Cortex of kidney (tissue), 1 donor: ENCODE measurements at places on chromosomes 3 and 15.

DNA sequence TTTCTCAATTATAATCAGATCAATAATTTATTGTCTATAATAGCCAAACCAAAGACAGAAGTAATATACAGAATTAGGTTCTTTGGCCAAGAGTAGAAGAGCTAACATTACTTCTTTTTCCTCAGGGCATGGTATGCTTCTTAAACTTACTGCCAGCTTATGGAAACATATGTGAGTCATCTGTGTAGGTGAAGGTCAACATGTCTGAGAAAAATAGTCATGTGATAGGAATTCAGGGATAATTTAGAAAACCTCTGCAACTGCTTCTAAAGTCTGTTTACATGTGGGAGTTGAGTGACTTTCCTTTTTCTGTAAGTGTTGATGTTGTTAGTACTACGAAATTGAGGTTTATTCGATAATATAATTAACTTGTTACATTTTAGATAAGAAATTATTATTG is 19.2 kb upstream of the MAP6D1 start:
- no peak for DNase-seq

GRCh38 chr3:105353485-105354161 is 13.1 kb upstream of the ALCAM start:
- DNase-seq = no peak

GRCh38 chr3:105823149-105823867 is 45.5 kb downstream of the CBLB start:
- no peak for DNase-seq

DNA sequence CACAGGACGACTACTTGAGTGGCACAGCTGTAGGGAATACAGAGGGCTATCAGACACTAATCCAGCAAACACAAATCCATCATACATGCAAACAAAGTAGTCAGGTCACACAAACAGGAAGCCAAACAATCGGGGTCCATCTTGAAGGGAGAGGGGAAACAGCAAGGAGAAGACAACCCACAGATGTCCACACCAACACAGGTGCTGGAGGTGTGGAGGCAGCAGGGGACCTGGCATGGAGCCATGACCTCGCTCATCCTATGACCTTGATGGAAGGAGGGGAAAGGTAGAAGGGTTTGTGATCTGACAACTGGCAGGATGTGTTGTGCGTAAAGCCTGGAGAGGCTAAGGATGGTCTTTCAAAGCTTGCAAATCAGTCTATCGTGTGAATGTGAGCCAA is 39.9 kb upstream of the SKOR1 start:
- DNase-seq = no peak

DNA sequence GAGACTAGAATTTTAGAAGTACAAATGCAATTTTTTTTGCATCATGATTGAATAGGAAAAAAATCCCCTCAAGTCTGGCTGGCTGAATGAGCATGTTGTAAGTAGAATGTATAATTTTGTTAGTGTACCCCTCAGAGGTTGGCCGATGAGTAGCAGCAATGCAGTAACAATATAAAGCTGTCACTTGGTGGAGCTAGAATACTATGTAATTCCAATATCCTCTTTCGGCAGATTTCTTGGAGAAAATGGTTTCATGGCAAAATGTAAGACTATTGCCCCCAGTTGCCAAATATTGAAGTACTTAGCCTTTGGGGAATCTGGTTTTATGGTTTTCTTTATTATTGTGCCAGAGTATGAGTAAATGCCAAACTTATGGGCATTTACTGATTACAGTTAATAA is 39.8 kb upstream of the SGO1 start:
- DNase-seq = no peak

GRCh38 chr3:143182866-143183664 is 63.5 kb downstream of the CHST2 start:
- no peak for DNase-seq

DNA sequence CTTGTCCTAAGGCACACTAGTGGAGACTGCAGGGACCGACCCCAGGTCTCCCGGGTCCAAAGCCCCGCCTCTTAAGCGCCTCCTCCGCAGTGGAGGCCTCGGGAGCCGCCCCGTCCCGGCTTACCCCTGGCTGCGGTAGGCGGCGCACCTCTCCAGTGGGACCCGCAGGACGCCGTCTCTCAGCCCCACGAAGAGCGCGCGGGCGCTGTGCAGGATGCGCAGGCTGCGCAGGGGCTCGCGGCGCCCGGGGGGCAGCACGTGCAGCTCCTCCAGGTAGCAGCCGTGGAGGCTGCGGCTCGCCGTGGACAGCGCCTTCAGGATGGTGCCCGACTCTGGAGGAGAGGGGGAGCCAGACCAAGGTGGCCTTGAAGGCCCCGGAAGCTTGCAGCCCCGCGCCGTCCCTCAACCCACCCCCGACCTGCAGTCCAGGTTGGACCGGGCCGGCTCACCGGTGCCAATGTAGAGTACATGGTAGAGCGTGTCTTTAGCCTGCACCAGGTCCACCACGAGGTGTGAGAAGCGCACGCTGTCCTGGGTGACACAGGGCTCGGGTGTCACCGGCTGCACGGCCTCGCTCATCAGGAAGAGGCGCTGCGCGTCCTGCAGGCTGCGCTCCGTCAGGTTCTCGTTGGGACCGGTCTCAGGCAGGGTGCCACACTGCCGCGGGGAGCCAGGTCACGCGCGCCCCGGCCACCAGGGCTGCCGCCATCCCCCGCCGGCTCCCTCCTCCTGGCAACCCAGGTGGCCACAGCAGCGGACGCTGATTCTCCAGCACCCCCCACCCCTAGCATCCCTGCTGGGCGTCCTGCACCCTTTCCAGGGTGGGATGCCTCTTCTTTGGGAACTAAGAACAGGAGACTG is 105.5 kb downstream of the SEMA5B start:
- no peak for DNase-seq

DNA sequence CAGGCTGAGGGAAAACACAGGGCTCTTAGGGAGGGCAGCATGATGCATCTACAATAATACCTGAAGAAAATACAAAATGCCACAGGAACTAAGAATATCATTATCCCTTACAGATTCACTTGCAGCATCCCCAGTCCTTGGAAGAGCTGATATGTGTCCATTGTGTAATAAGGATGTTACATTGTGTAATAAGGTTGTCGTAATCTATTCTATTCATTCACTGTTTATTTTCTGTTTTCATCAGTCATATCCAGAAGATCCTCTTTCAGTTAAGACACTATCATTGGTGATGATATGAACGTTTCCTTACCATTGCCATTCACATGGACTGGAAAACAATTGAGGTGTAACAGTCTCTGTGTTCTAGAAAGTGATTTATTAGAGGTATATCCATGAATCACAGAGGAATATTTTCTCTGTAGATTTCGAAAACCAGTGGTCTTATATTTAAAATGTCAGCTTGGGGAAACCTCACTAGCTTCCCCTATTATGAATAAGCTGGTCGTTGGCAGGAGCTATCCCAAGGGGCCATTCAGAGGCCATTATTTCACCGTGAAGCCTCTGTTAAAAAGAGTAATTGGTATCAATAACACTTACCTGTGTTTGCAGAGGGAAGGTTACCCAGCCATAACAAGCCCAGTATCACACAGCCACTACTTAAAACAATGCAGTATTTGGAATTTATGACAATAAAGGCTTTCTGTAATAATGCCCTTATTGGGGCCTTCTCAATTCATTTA is 241.1 kb downstream of the ZNF385D start:
- no peak for DNase-seq

- DNase-seq = no peak
Measured at GRCh38 chr15:35926007-35926380, 380.0 kb upstream of the DPH6 start.

DNA sequence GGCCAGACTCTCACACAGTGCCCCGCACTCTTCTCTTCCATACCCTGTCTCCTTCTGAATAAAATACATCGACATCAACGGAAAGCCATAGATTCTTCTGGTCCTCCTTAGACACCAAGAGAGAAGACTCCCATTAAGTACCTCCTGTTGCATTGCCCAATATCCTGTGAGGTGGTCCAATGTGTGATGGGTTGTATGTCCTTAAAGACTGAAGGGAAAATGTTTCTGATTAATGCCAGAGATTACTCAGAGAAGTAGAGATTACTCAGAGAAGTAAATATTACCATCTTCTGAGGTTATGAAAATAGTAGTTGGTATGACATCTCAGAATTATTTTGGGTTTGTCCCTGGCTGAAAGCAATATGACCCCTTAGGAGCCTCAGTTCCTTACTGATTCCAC is 60.8 kb upstream of the GALNT15 start:
- DNase-seq = no peak

DNA sequence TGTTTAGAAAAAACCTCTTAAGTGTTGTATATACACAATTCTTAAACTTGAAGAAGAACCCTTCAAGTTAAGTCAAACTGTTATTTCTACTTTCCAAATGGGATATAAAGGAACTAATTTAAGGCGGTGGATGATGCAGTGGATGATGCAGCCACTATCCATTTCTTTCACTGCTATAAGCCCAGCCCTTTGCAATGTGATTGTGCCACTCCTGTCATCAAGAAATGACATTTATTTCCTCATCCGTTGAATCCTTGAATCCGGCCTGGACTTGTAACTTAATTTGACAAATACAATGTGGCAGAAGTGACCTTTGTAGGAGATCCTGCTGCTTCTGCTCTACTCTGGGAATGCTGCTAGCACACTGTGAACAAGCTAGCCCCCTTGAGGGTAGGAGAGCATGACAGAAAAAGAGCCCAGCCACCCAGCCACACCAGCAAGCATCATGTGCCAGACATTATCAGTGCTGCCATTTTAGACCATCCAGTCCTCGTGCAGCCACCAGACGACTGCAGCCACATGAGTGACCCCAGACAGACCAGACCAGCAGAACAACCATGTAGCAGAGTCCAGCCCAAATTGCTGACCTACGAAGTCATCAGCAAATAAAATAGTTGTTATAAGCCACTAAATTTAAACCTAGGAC is 47.4 kb downstream of the UACA start:
- DNase-seq = no peak

GRCh38 chr15:38545179-38545578 is 19.4 kb downstream of the RASGRP1 start:
- no peak for DNase-seq

DNA sequence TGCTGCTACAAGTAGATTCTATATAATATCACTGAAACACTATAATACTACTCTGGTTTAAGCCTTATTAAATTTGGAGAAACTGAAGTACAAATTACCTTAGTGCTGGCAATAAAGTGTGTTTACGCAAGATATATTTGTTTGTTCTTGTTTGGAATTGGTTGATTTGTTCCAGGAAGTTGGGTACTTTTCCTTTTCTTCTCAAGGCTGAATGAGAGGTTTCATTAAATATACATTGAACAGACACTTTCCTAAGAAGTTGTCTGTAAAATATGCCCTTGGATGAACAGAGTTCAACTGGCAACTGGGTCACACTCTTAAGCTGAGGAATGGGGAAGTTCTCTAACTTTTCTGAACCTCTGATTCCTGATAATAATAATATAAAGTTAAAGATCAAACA is 542.1 kb upstream of the NAALADL2 start:
- no peak for DNase-seq

DNA sequence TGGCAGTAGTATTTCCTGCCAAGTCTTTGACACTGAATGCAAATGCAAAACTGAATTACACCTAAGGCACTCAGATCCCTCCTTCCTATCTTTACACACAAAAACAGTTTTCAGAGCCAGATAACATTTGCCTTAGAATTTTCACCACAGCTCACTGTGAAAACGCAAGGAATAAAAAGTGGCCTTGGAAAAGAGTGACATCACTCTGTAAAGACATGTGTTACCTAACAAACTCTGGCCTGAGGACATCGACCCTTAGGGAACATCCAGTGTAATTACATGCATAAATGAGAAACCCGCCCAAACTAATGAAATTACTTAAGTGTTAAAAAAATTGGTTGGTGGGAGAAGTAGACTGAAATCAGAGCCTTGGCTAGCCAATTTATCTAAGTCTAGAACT is 88.9 kb downstream of the PLOD2 start:
- DNase-seq = no peak

- no peak for DNase-seq
Measured at GRCh38 chr15:56248311-56248992, 4.8 kb upstream of the RFX7 start.

- no peak for DNase-seq
Measured at GRCh38 chr15:27458345-27459084, 487.5 kb downstream of the GABRG3 start.

DNA sequence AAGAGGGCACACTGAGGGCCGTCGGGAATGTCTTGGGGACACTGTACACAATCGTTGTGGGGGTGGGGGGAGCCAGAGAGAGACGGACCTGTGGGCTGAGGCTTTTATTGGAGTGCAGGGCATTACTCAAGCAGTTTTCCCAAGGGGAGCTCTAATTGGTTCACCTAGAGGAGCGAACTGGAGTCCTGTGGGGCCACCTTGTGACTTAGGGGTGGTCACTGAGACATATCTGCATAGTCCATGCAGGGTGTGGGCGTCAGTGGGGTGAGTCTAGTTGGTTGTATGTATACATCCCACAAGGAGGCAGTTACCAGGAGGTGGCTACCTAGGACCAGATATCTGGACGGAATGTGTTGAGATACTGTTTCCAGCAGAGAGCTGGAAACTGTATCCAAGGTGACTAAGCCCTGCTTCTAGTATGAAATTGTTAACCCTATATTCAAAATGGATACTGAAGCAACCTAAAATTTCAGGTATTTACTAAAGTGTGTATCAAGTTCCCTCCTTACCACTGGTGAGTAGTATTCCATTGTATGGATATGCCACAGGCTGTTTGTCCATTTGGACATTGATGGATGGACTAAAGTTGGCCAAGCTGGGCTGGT is 2.6 kb upstream of the PIGZ start:
- no peak for DNase-seq

DNA sequence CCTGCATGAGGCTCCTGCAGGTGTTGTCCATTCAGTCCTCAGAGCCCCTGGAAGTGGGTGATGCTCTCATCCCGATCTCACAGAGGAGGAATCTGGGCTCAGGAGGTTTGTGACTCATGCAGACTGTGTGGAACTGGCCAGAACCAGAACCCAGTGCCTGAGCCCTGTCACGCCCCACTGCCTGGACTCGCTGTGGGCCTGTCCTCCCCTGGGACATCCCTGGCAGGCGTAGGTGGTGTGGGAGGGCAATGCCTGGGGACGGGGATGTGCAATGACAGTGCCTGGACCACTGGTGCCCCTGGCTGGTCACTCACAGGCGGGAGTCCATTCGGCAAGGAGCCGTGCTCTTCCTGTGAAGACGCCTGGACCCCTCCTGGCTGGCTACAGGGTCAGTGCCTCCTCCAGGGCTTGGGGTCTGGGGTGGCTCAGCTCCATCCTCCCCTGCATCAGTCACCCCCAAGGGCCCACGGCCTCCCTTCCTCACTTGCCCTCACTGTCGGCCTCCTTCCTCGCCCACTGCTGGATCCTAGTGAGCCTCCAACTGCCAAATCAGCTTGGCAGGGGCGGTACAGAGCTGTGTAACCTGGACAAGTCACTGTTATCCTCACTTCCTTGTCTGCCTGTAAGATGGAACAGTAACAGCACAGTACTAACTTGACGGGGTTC is 14.9 kb downstream of the PSTPIP1 start:
- DNase-seq = no peak
